ENCODE measurements at places on chromosomes 1 and 21.

GRCh38 chr21:34775793-34776192 lies 107.0 kb downstream of the CLIC6 start:
- DNase-seq, result no peak

DNA sequence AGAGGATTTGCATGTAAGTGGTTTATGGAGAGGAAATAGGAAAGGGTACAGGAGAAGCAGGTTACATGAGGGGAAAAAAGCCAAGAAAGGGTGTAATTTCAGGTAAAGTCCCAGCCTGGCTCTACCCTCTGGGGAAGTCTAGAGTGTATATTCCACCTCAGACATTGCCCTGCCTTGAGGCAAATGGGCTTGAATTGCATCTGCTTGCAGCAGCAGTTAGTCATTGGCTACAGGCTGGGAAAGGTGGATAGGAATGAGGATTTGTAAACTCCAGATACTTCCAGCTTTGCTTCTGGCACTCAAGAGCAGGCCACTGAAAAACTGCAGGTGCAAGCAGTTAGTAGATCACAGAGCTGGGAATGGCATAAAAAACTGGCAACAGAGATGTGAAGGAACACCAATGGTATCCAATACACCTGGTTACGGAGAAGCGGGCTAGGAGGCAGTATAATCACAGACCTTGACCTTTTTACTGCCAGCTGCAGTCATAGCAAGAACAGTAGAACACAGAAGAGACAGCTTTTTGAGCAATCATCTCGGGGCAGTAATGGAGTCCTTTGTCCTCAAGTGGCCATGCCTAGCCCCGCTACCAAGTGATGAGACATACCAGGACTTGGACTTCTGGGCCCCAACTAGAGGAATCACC lies 226.9 kb upstream of the NRIP1 start:
- DNase-seq, result no peak

GRCh38 chr1:111320066-111320879 lies 29.6 kb downstream of the CHIA start:
- no peak for DNase-seq

- DNase-seq, result peak; percentile 98
Measured at GRCh38 chr1:15834406-15835204, 12.9 kb upstream of the SPEN start.

DNA sequence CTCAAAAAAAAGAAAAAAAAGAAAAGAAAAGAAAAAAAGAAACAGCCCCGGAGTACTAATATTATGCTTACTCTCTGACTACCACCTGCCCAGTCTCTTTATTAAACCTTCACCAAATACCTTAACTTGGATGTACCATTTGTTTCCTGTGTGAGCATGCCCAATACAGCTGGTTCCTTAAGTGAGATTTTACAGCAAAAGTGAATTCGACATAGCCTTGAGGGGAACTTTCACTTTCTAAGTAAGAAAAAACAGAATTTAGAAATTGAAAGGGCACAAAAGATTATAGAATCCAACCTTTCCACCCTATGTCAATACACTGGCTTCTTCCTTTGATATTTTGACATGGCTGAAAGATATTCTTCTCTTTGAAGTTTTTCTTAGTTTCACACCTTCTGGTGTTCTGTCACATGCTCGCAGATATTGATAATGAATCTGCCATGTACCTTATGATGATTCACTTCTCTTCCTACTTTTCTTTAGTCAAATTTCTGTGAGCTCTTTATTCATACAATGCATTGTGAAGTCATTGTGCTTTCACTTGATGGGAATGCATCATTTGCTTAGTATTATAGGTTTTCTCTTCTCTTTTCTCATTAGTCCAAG lies 5.2 kb upstream of the GIPC2 start:
- DNase-seq, result no peak

- DNase-seq, result no peak
Measured at GRCh38 chr1:22801761-22802160, 91.1 kb downstream of the EPHB2 start.

- no peak for DNase-seq
Measured at GRCh38 chr1:153350321-153350957, 1.8 kb upstream of the PGLYRP4 start.

DNA sequence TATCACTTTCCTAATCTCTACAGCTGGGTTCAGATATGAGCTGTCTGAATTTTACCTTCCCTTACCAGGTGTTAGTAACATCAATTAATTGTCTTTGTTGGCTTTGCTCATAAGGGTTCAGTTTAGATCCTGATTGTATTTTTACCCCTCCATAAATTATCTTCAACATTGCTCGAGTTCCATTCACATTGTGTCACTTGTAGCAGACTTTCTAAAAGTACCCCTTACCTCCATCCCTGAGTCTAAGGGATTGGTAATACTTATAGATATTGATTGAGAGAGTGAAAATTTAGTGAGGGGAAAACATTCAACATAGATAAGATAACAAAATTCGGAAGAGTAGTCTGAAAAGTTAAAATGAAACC lies 7.3 kb downstream of the RASAL2 start:
- DNase-seq, result no peak

GRCh38 chr1:58548371-58548770 lies 1.8 kb upstream of the OMA1 start:
- DNase-seq, result no peak

GRCh38 chr1:186275822-186276221 lies 99.2 kb downstream of the TPR start:
- no peak for DNase-seq
